BJ (cell line): ENCODE measurements at places on chromosomes 7 and 10. TPM values are rescaled to one million over a fixed set of nuclear protein-coding genes. Genes with fewer than 3 reads are reported as not detected.

Gene CPA4
- polyA plus RNA-seq = 52.5 and 54.9 TPM in 2 replicates

Gene UTF1
- not detected in 2 replicates for polyA plus RNA-seq

Gene EGR2
- polyA plus RNA-seq = 1.1 and 1.9 TPM in 2 replicates

Gene BAIAP2L1
- 8.8 and 11.4 TPM in 2 replicates for polyA plus RNA-seq
